CD4-positive, alpha-beta T cell treated with Interleukin-15 for 4 hours (primary cell): ENCODE measurements at places on chromosomes 4 and X.

- peak; percentile 78 for DNase-seq
Observed at GRCh38 chr4:184237612-184238011, 19.9 kb upstream of the ENPP6 start.

DNA sequence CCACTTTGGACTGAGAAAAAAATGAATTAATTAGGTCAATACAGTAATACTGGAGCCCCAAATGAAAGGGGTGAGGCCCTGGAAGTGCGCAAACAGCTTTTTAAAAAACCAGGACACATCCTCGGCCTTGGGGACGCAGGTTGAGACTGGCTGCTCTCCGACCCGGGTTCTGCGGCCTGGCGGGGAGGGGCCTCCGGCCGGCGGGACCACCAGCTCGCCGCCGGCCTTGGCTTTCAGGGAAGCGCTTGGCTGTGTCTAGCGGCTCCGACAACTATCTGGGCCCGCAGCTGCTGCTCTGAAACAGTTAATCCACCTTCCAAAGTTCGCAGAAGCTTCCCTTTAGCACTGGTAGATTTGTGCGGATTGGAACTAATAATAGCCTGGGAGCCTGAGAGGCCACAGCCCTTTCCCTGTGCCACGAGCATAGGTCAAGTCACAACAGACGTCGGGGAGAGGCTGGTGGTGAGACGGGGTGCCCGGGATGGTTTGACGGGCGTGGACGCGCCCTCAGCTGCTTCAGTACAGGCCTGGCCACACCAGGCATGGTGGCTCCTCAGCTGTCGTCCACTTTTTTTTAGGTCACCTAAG, 1.1 kb upstream of the SEL1L3 start:
- DNase-seq: no peak

GRCh38 chr4:7161721-7162214, 30.6 kb upstream of the SORCS2 start:
- DNase-seq: no peak

DNA sequence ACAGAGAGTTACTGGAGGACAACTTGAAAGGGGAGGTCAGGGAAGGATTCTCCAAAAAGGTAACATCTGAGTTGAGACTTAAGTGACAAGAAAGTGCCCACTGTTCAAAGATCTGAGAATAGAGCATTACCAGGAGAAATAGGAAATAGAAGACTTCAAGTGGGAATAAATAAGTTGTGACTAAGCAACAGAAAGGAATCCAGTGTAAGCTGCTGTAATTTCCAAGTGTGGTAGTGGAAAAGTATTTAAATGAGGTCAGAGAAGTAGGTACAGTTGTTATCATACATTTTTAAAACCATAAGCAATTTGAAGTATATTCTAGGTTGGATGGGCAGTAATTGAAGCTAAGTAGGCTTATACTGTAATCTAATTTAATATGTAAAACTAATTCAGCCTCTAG, 211.9 kb downstream of the FBXO8 start:
- no peak for DNase-seq

GRCh38 chrX:106995678-106996077, 4.3 kb downstream of the MORC4 start:
- DNase-seq: no peak

DNA sequence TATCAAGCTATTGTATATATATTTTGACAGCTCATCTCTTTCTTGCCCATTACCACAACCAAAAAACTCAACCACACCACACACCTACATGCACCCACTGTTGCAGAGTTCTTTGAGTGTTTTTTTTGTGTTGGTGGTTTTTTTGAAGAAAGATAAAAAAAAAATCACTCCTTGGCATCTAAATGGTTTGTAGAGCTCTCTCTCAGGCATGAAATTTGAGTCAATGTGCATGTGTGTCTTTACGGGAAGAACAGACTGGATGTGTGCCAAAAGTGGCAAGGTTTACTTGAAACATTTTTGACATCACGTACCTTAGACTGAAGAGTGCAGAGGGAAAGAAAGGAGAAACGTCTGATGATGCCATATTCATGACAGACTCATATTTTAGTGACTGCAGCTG, 154.2 kb downstream of the FHIP1A start:
- no peak for DNase-seq

DNA sequence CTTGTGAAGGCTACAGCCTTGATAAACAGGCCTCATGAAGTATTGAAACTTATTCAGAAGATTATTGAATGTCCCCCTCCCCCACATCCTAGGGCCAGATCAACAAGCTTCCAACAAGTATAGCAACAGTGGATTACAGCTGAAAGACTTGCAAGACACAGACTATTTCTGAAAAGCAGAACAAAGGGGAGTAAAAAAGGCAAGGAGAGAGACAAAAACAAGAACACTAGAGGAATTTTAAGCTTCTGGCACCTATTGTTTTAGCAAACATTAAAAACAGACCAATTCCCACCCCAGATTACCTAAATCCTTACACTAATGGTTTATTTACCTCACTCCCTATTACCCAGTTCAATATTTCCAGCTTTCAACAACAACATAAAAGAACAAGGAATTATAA, 446.3 kb upstream of the FSTL5 start:
- DNase-seq: no peak

DNA sequence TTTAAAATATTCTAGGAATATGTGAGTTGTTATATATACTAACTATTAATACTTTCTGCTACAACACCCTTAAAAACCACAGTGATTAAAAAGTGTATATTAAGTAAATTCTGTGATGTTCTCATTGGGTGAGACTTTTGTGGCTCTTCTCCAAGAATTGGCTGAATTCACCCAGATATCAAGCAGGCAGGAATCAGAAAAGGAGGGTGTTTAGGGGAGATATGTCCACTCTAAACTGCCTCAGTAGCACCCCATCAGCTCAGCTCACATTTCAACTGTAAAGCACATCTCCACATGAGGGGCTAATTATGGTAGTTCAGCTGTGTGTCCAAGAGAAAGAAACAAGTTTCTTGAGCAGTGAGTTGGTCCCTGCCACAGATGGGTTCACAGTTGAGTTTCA, 165.0 kb downstream of the GALNTL6 start:
- no peak for DNase-seq

DNA sequence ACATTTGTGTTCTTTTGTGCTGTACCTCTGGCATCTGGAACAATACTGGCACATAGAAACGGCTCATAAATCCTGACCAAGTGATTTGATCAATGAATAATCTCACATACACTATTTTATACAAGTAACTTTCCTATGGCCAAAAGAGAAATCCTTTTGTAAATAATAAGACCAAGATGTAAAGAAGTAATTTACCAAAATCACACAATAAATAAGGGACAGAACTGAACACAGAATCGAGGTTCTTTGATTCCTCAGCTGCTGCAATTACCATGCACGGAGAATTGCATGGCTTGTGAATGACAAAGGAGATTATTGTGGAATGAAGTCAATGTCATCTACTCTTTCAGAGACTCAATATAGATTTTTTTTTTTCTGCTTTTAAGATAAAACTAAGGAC, 576.8 kb upstream of the SMIM31 start:
- no peak for DNase-seq

DNA sequence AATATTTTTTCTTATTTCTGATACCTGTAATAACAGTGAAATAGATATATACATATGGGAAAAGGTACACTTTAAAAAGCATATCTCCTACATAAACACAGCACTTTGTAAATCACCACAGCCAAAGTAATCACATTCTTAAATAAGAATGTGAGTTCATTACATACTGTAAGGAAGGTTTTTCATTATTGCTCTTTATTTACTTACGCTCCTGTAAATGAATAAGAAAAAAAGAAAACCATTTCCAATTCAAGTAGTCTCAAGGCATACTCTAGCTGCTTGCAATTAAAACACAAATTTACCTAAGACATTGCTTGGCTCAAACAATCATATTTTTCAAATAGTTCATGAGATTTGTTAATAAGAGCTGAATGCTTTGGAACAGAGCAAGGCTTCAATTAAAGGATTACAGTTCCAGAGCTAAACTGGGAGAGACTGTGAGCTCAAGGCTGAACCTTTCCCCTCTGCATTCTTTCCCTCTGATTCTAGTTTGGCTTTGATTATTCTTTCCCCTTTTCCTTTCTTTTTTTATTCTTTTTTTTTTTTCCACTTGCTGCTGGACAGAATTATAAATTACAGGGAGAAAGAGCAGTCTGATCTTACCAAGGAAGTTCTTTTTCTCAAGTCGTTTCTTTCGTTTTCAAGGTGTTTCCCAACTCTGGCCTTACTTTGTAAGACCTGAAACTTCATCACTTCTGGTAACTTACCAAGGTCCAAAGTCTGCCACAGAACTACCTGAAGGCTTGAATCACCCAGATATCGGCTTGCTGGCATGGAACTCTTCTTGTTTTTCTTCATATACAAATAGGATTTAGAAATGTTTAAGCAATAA, 278.3 kb downstream of the INPP4B start:
- DNase-seq: peak; percentile 43

DNA sequence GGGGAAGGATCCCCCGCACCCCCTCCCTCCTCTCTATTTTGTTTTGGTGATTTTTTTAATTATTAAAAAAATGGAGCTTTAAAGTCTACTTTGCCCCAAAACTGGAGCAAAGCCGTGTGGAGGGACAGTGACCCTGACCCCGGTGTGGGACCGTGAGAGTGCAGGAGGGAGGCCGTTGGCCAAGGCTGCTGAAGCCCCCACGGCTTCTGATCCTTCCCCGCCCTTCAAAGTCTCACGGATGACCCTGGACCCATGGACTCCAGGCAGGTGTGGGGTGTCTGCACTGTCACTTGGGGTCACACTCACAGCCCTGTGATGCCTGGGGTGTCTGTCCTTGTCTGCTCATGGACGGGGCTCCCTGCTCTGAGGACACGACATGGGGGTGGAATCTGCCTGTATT, 133.3 kb downstream of the CPZ start:
- DNase-seq: no peak

GRCh38 chrX:56025872-56026571, 206.1 kb upstream of the KLF8 start:
- DNase-seq: no peak

DNA sequence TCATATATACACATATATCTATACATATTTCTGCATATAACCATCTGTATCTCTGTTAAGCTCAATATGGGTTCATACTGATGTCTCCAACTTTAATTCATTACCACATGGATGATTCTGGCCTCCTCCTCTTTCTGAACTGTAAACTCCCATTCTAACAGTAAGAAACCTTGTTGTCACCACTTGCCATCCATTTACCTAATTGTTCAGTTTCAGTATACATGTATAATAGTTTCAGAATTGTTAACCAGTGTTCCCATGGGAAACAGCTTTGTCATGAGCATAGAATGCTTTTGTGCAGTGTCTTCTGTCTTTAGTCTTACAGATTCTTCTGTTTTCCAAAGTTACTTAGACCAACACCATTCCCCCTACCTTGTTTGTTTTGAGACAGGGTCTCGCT, 35.9 kb downstream of the SLC9A6 start:
- DNase-seq: no peak

DNA sequence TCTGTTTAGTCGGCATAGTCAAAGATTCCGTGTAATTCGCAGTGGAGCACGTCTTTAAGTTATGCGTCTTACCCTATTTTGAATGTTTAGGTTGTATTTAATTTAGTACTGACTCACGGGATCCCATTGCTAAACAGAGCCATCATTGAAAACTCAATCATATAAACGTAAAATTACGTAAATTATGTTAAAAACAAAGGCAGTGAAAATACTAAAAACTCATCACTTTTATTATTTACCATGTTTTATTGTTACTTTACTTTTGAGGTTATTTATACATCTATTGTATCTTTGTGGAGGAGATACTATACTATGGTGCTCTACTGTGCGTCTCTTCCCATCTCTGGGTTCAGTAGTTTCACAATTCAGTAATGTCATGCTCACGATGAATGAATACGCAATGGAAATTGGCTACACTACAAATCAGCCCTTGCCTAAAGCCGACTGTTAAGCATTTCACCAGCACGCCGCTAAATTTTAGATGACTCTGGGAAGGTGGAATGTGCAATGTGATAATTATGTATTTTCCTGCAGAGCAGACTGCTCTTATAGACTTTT, 944 bp downstream of the FUNDC2 start:
- no peak for DNase-seq

GRCh38 chr4:87006426-87006675, 71.5 kb downstream of the AFF1 start:
- no peak for DNase-seq
